NCI-H1436 (cell line): ENCODE measurements at places on chromosomes 13 and 19.

DNA sequence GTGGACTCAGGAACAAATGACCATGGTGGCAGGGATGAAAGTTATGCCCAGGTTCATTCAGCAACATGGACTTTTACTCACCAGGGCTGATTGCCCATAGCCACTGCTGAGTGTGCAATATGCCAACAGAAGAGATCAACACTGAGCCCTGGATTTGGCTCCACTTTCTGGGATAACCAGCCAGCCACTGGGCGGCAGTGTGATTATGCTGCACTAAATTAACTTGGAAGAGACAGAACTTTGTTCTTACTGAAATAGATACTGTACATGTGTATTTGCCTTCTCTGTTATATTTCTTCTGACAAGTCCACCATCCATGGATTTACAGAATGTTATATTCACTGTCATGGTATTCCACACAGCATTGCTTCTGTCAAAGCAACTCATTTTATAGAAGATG, 257.4 kb downstream of the TDRD3 start:
- no peak for DNase-seq

GRCh38 chr19:45450012-45450333, 17.8 kb upstream of the FOSB start:
- no peak for DNase-seq

GRCh38 chr13:84088996-84089395, 206.7 kb upstream of the SLITRK1 start:
- no peak for DNase-seq

- DNase-seq = peak; percentile 13
Observed at GRCh38 chr19:14556662-14557188, 15.1 kb downstream of the NDUFB7 start.

GRCh38 chr19:48745208-48745995, 1.3 kb downstream of the IZUMO1 start:
- peak; percentile 83 for DNase-seq

- DNase-seq = no peak
Observed at GRCh38 chr13:44432650-44433049, 59.0 kb downstream of the SERP2 start.

- DNase-seq = no peak
Observed at GRCh38 chr13:114101358-114102130, 30.9 kb downstream of the RASA3 start.

GRCh38 chr19:35902870-35903475, 644 bp downstream of the HCST start:
- no peak for DNase-seq

GRCh38 chr13:98960606-98961502, 17.0 kb downstream of the DOCK9 start:
- DNase-seq = peak; percentile 30

DNA sequence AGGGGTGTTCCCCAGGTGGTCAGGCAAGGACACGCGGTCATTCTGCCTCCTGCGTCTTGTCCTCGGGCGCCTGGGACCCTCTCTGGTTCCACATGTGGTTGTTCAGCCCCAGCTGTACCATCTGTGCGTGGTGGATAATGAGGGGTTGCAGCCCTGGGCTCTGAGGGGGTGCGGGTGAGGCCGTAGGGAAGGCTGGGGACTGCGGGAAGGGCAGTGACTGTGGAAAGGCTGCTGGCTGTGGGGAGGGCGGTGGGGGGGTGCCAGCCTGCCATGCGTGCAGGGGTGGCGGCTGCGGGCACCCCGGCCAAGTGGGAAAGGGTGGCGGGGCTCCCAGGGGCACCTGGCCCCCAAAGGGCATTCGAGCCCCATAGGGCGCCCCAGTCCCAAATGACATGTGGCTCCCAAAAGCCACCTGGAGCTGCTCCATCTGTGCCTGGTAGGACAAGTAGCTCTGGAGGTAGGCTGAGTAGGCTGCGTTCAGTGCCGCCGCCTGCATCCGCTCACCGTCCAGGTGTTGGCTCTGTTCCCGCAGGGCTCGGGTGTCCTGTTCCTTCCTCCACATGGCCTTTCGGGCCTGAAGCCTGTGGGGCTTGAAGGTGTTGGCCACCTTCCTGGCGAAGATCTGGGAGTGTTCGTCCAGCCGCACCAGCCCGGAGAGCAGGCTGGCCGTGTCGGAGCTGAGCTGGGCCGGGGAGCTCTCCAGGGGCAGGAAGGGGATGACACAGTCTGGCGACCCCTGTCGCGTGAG, 15.1 kb downstream of the TICAM1 start:
- no peak for DNase-seq

DNA sequence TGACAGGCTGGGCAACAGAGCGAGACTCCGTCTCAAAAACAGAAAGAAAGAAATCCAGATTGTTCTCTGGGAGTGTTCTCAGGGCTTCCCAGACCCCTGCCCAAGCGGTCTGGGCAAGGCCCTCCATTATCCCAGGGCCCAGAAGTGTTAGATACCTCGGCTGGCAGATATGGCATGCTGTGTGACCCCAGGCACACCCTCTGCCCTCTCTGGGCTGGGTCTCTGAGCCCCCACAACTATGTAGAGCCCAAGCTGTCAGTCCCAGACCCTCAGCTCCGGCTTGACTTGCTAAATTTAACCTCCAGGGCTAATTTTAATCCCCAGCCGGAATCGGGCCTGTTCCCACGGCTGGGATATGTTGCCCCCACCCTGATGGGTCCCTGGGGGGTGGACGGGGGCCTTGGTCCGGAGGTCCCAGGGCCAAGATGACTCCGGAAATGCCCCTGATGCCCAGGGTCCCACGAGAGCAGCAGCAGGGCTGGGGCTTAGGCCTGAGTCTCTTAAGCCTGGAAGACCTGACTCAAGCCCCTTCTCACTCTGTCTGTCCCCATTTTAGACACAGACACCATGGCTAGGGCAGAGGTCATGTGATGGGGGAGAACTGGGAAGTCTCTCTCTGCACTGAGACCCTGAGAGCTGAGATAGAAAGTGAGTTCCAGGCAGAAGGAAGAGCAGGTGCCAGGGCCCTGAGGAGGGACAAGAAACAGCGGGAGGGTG, 14.5 kb upstream of the TMEM161A start:
- no peak for DNase-seq

- no peak for DNase-seq
Observed at GRCh38 chr13:71214821-71215220, 652.2 kb downstream of the DACH1 start.

DNA sequence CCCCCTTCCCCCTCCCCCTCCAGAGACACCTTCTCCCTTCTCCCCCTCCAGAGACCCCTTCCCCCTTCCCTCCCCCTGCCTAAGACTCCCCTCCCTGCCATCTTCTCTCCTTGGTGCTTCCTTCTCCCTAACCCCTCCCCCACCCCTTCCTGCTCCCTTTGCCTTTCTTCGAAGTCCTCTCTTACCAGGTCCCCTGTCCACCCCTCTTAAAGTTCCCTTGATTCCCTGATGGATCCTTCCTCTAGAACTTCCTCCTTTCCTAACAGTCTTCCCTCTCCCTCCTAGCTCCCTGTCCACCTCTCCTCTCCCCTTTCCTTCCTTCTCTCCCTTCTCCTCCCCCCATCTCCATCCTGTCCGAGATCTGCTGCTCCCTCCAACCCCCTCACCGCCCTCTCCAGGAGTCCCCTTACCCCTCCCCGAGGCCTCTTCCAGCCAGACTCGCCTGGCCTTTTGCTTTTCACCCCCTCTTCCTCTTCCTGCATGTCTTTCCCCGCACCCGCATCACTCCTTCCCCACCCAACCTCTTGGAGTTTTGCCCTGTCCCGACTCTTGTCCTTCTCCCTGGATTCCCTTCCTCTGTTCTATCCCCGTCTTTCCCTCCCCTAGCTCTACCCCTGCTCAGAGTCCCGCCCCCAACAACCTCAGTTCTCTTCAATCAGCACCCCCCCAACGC, 3.1 kb downstream of the TNFSF9 start:
- DNase-seq = no peak

- no peak for DNase-seq
Observed at GRCh38 chr19:18029617-18030338, 21.8 kb downstream of the ARRDC2 start.

DNA sequence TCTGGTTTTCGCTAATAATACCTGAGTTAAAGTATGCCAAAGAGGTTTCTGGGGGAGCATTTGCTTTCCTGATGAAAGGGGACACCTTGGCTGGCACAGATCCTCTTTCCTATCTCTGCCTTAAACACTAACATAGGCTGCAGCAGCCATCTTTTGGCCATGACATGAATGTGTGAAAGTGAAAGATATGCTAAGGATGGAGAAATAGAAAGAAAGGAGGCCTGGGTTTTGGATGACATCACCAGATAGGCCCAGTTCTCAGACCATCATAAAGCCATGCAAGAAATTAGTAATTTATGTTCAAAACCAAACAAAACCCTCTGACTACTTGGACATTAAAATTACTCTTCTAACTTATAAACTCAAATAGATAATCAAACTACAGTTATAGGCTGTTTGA, 279.7 kb downstream of the COG6 start:
- DNase-seq = no peak

DNA sequence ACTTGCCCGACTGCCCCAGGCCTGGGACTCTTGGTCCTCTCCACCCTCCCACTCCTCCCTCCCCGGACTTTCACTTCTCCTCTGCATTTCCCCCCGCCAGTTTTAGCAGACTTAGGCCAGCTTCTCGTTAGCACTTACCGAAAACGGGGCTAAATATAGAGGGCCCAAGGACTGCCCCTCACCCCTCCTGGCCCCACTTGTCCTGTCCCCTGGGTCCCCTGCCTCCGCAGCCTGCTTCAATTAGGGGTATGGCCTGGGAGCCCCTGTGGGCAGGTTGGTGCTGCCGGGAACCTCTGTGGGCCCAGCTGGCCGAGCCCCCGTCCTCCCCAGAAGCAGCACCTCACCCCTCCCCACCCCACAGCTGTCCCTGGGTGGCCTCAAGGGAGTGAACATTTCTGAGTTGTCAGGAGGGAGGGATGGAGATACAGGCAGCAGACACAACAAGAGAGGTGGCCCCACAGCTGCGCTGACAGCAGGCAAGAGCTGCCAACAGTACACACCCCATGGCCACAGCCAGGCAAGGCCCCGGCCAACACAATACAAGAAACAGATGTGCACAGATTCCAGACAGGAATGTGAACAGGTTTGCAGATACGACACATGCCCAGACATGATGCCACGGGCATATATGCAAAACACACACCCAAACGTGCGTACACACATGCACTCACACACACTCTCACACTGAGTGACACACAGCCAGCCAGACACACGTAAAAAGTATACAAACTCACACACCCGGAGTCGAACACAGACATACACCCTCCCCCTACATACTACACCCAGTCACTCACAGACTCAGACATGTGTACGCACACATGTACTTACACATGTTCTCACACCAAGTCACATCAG, 2.6 kb downstream of the POU2F2 start:
- DNase-seq = no peak

DNA sequence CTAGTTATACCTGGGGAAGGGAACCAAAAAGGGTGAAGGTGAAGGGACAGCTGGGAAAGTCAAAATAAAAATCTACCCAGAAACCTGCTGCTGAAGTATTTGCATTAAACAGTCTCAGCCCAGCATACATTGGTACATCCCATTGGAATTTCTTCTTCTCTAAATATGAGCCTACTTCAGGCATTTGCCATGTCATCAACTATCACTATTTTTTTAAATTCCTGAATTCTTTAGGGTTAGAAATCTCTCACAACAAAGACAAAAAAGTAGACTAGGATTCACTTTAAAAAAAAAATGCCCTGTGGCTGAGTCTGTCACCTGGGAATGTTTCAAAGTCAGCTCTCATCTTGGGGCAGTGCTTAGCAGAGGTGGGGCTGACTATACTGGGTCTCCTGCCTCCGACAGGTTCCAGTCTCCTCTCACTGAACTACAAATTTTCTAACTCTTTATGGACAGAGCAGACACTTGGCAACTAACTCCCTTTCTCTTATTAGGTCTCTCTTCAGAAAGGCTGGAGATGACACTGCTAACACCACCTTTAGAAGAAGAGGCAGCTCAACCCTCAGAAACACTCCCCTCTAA, 141.2 kb downstream of the LHFPL6 start:
- no peak for DNase-seq

DNA sequence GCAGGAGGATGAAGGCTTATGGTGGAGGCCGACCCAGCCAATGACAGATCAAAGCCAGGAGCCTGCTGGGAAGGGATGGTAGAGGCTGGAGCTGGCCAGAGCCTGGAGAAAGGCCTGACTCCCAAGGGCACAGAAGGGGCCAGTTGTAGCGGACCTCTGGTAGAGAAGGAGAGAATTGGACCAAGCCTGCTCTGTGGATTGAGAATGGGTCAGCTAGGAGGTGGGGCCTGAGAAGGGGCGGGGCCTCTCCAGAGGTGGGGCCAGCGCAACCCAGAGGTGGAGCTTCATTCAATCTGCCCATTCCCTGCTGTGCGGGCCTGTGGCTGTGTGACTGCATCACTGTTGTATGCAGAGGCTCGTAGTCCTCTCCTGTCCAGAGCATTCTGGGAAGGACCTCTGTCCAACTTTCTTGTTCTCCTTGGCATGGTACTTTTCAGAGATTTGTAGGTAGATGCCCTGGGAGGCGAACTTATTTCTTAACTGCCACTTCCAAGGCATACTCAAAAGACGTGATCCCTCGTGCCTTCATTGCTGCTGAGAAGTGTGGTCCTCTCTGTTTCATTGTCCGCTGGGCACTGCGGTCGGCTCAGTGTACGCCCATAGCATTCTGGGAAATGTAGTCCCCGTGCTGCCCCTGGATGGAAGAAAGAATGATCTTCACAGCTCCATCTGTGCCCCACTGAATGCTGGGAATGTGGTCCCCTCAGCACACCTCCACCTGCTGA, 6.7 kb downstream of the GRIN2D start:
- peak; percentile 76 for DNase-seq

GRCh38 chr19:6070207-6070681, 40.1 kb downstream of the RFX2 start:
- DNase-seq = no peak

DNA sequence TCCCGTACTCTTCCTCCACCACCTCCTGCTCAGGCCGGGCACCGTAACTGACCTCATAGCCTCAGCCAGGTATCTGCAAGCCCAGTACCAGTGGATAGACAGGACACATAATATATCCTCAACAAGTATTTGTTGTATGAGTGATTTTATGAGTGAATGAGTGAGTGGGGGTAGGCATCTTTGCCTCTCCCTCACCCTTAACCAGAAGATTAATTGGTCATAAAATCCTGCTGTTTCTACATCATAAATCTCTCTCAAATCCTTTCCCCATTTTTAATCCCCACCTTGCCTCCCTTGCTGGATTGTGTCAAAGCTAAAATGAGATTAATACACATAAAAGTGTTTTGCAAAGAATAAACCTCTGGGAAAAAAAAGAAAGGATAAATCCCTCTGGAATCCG, 44.4 kb upstream of the HMGB1 start:
- DNase-seq = no peak

- no peak for DNase-seq
Observed at GRCh38 chr13:27321468-27322431, 51.1 kb downstream of the RASL11A start.

- no peak for DNase-seq
Observed at GRCh38 chr19:19305696-19306095, 14.6 kb downstream of the SUGP1 start.

- DNase-seq = no peak
Observed at GRCh38 chr13:79365981-79366380, 40.1 kb downstream of the RBM26 start.
